ENCODE measurements at places on chromosomes 16 and 17.

DNA sequence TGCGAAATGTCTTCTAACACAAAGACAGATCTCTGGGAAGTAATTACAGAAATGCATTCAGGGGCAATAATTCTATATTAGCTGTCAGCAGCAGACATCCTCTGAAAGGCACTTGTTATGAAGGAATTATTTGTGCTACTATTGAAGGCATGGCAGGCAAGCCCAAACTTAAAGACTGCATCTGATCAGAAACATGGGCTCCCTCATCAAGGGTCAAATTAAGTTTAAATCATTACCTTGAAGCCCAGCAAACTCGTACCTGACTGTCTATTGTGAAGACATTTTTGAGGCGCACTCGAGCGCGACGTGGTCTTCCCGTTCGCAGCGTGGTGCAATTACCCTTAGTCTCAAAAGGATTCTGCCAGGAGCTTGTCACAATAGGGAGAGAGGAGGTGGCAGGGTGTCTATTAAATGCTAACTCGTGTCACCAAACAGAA is 110.6 kb downstream of the ZNF423 start:
- DNase-seq = no peak

- DNase-seq = no peak
These were observed 9.7 kb upstream of the NXPH3 start for GRCh38 chr17:49565948-49566491.

DNA sequence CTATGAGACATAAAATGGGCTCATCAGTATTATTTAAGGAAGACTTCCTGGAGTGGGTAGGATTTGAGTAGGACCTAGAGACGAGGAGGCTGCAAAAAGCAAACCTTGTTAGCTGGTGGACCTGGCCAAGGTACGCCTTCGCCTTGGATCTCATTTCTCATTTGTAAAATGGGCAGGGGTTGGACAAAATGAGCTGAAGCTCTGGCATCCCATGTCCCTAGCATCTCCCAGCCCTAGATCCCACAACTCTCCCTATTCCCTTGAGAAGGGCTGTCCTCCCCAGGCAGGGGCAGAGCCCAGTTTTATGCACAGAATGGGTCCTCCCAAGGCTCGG is 306 bp upstream of the SPATA20 start:
- DNase-seq = no peak

DNA sequence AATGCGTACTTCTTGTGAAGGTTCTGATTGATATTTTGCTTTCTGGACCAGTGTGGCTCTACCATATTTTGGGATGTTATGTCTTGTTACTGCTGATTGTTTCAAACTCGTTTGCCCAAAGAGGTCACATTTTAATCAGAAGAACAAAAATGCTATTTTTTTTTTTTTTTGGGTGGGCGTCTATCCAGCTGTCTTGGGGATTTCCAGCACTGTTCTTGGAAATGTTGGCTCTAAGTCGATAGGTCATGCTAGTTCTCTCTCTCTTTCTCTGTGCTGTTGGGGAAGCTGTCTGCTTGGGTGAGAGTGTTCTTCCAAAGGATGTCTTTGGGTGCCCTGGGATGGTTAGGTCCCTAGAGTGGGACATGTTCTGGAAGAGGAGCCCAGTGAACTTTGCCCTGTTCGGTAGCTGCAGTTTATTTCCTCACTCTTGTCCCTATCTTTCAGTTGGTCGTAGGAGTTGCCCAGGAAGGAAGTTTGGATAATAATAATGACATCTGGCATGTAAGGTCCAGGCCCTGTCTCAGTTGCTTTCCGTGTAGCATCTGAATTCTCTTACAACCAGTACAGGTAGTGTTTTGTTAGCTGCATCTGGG is 2.9 kb downstream of the IRF8 start:
- no peak for DNase-seq

DNA sequence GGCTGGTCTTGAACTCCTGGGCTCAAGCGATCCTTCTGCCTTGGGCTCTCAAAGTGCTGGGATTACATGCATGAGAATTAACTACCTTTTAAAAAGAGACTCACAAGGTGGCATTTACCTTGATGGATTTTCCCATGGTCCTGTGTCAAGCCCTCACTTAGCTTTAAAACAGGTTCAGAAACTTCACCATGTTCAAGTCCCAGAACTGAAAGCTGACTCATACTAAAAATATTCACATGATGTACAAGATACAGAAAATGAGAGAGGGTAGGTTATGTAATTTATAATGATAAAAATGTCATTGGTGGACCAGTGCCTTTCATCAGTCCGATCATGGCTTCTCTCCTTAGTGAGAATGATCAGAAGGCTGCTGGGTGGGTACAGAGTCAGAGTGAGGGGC is 4.3 kb upstream of the AKAP1 start:
- peak; percentile 28 for DNase-seq

DNA sequence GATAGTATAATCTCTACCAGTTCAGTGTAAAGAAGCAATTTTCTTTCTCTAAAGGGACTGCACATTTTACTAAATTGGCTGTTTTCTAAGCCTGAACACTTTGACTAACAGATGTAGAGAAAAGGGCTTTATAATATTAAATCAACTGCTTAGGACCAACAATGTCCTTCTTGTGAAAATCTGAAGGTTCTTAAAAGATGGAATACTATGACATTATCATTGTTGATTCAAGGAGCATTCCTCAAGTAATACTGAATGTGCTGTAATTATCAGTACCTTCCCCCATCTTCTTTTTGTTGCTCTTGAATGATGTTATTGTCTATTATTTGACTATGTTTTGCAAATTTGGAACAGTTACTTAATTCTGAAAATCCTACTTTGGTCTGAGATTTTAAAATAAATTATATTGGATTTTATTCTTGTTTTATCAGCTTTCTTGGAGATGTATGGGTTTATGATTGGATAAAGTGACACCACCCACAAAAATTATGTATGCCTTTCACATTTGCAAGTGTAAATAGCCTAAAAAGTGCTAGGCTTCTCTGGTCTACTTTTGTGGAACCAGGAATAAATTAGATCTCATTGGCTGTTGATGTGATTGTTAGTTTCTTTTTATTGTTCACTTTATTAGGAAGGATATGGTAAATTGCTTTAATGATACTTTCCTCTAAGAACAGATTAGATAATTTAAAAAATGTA is 53.0 kb downstream of the TAOK1 start:
- no peak for DNase-seq

GRCh38 chr16:87392821-87393679 is 914 bp downstream of the MAP1LC3B start:
- peak; percentile 42 for DNase-seq

DNA sequence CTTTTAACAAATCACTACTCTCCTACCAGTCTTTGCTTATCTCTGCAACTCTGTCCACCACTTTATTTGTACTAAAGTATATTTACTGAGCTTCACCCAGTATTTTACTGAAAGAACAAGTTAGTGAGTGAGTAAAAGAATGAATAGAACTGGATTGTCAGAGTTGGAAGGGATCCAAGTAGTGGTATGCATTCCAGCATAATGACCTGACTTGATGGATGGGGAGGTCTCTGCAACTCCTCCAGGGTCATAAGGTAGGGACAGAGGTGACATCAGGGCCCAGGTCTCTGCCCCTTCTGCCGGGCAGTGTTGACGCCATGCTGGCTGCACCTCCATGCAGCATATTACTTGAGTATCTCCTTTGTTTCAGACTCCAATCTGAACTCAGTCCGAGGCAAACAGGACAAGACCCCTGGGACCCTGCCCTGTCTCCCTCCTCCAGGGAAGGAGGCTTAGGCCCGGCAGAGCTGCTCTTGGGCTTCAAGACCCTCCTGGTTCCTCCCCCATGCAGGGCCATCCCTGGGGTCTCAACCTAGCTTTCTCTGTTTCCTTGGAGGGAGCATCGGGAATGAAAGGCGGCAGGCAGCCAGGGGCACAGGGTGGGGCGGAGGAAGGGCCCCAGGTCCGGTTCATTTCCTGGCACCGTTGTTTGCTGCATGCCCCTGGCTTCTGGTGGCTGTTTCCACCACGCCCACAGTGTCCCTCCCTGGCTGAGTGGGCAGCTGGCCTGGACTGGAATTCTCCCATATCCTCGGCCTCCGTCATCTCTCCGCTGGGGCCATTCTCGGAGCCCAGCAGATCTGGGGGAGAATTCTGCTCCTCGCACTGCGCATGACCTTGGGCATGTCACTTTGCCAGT is 12.4 kb upstream of the ITGA3 start:
- DNase-seq = no peak

GRCh38 chr17:80380555-80381002 is 34.4 kb upstream of the ENDOV start:
- no peak for DNase-seq

GRCh38 chr17:73249700-73250099 is 12.0 kb downstream of the CPSF4L start:
- DNase-seq = no peak

DNA sequence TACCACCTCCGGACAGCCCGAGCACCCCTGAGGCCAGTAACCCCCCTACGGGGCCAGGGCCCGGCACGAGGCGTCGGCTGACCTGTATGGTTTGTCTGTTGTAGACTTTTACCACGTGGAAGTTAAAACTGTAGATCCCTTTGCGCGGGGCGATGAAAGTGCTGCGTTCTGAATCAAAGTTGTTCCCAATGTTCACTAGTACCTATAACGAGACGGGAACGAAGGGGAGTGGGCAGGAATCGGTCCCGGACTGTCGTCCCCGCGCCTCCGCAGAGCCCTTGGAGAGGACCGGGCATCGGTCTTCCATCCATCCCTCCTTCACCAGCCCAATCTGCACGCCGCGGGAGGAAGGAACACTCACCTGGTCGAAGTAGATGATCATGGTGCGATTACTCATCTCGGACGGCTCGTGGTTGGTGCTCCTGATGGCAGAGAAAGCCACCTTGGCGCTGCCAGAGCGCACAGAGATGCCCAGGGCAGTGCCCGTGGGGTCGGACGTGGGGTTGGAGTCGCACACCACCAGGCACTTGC is 732 bp downstream of the CBLN1 start:
- DNase-seq = no peak

DNA sequence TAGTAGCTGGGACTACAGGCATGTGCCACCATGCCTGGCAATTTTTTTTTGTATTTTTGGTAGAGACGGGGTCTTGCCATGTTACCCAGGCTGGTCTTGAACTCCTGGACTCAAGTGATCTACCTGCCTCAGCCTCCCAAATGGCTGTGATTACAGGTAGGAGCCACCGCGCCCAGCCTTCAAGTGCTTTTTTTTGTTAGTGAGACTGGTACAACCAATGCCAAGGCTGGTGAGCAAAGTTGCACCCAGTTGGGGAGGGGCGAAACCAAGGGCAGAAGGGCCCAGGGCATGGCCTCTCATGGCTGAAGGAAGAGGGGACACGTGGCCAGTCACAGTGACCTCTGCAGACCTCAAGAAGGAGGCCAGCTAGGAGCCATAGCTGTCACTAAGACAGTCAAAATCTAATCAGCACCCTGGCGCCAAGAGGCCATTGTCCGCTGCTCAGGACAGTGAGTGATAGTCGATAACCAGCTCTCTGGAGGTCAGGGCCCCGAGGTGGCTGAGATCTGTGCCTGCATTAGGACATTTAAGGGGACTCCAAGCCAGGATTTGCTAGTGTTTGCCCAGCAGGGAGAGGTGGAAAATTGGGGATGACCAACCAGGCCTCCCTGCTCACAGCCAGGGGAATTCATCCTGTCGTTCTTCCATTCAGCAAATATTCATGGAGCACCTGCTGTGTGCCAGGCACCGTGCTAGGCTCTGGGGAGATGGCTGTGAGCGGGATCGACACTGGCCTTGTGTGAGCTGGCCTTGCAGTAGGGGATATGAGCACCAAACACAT is 10.2 kb downstream of the IL4R start:
- no peak for DNase-seq

DNA sequence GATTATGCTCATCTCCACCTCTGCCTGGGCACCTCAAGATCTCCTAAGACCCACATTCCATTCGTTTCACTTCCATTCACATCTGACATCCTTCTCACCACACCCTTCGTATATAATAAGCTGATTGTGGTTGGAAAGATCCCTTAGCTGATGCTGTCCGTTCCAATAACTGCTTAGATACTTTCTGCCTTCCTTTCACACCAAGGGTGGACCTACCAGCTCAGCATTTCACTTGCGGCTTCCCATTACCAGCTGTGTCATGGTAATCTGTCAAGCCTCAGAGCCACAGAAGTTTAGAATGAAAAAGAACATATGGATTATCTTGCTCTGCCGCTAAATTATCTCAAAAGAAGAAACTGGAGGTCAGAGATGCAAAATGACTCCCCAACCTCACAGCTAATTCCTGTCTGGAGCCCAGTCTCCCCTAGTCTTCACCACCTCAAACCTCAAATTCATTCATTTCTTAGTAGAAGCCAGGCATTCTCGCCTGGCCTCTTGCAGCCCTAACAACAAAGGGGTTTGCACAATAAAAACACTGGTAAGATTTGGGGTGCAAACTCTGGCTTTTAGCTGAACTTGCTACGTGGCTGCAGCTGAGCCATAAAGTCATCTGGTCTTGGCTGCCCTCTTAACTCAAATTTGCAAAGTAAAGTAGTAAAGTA is 182.8 kb upstream of the HS3ST3A1 start:
- DNase-seq = no peak

DNA sequence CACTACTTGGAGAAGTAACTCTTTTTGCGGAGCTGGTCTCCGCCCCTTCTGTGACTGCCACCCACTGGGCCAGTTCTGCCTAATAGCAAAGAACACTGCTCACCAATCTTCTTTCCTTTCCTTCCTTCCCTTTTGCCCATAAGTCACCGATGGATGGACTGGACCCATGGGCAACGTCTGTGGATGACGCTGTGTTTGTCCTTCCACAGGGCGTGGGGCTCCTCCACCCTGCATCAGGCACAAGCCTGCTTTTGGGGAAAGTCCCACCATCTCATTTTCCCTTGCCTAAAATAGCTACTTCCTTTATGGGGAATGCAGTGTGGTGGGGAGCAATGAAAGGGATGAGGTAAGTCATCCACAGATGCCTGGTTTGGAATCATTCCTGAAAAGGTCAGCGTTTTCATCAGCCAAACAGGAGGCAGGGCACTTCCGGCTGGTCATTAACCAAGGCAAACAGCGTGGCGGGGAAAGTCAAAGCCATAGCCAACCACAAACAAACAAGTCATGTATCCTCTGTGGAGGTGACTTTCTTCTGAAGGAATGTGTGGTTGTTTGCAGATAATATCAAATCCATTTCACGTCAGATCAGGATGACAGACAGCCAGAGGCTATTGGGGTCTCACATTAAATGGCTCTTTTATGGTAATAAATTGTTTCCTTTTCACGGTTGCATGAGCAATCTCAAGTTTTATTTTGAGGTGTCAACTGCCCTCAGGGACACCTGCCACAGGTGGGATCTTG is 30.7 kb upstream of the MED9 start:
- DNase-seq = peak; percentile 97

- peak; percentile 44 for DNase-seq
These were observed 32.4 kb downstream of the SMARCE1 start for GRCh38 chr17:40615068-40615840.

GRCh38 chr17:27360507-27360906 is 66.6 kb downstream of the WSB1 start:
- no peak for DNase-seq

GRCh38 chr16:88681709-88682451 is 4.4 kb downstream of the SNAI3 start:
- no peak for DNase-seq

- DNase-seq = no peak
These were observed 17.2 kb downstream of the GINS3 start for GRCh38 chr16:58409316-58409973.

GRCh38 chr16:2776500-2777139 is 460 bp downstream of the ELOB start:
- DNase-seq = no peak

Data from EL (cell line).